Hippocampal formation (tissue), 2 donors: ENCODE measurements at places on chromosomes 7 and 10.

GRCh38 chr7:30911561-30911969 lies at the start of gene AQP1:
TSS of gene AQP1 (plus strand) at chr7:30911853. CDS start at chr7:30911910, 57 bp downstream.
- DNase-seq = peak; percentile 32

GRCh38 chr7:20450536-20450935 lies 119.8 kb downstream of the ITGB8 start:
- no peak for DNase-seq

DNA sequence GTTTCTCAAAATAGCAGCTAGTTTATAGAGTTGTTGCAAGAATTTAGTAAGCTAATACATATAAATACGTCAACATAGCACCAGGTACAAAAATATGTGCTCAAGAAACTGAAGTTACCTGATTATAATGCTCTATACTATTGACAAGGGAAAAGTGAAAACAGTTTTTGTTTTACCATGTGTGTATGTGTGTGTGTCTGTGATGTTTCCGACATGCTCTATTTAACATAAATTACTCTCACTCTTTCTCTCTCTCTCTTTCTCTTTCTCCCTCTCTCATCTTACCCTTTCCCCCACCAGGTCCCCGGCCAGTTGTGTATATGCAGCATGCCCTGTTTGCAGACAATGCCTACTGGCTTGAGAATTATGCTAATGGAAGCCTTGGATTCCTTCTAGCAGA lies 4.3 kb downstream of the LIPN start:
- DNase-seq = no peak

DNA sequence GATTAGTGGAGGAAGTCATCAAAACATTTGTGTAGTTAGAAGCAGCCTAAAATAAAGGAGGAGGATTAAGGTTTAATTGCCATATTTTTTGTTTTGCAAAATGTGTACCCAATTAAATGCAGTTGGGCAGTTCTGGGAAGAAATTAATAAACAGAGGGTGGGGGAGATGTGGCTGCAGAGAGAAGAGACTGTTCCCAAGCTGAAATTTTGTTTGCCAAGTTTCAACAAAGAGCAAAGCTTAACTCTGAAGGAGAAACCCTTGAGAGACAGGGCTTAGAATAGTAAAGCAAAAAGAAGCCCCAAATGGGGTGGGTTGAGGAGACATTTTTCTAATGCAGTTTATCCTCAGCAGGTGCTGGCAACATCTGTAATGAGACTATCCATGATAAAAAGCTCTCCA lies 298.0 kb upstream of the NRP1 start:
- no peak for DNase-seq

GRCh38 chr10:130430291-130430690 lies 294.1 kb downstream of the GLRX3 start:
- no peak for DNase-seq

DNA sequence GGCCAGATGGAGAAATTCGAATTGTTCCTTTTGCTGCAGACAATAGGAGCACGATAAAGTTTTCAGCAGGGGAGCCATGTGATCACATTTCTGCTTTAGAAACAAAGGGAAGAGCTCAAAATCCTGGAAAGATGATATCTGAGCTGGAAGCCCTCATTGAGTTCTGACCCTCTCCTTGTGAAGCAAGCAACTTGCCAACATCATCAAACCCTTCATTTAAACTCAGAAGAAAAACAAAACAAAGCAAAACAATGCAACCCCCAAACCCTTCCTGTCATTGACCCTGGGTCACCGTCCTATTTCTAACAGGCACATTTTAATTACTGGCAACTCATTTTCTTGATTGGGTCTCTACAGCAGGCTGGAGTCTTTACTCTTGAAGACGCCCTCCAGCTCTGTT lies 198.3 kb upstream of the ZNF32 start:
- DNase-seq = no peak

- peak; percentile 59 for DNase-seq
These were observed 563 bp downstream of the STAM start for GRCh38 chr10:17644485-17644943.

DNA sequence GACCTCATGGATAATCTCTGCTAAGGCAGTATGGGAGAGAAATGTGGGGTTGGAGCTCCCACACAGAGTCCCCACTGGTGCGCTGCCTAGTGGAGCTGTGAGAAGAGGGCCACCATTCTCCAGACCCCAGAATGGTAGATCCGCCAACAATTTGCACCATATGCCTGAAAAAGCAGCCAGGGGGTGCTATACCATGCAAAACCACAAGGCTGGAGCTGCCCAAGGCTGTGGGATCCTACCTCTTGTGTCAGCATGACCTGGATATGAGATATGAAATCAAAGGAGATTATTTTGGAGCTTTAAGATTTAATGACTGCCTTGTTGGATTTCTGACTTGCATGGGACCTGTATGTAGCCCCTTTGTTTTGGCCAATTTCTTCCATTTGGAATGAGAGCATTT lies 27.0 kb upstream of the SAMD9L start:
- DNase-seq = no peak

DNA sequence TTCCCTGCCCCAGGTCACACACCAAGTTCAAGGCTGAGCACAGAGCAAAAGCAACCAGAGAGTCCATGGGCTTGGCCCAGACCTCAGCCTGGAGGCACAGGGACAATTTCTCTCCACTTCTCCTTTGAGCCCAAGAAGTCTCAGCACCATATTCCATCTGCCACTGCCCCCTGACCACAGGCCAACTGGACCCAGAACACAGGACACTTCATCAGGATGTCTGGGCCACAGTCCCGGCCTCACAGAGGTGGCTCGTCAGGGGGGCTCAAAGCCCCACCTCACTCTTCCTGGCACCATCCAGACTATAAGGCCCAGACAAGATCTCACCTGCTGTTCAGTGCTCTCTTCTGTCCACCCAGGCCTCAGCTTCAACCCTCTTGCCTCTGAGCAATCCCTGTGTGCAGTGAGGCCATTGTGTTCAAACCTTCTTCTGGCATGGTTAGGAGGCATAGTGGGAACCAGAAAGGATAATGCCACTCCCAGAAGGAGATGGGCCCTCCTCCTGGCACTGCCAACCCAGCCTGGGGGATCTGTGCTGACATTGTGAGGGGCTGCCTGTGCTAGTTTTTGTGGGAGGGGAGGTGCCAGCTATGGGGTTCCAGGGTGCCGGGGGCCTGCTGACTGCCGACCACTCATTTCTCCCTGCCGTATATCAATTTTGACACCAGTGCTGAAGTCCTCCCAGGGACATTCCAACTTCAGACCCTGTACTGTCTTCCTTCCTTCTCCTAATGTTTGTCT lies 49.7 kb upstream of the ANTXRL start:
- DNase-seq = no peak

- no peak for DNase-seq
These were observed 43.5 kb upstream of the LEP start for GRCh38 chr7:128197589-128197988.

- DNase-seq = no peak
These were observed 162.6 kb downstream of the ADAM12 start for GRCh38 chr10:126225672-126226008.
